ENCODE measurements at places on chromosomes 4 and X.

- no peak for DNase-seq
Measured at GRCh38 chr4:6377626-6378492, 94.6 kb downstream of the PPP2R2C start.

- no peak for DNase-seq
Measured at GRCh38 chr4:177667687-177668086, 225.4 kb upstream of the AGA start.

DNA sequence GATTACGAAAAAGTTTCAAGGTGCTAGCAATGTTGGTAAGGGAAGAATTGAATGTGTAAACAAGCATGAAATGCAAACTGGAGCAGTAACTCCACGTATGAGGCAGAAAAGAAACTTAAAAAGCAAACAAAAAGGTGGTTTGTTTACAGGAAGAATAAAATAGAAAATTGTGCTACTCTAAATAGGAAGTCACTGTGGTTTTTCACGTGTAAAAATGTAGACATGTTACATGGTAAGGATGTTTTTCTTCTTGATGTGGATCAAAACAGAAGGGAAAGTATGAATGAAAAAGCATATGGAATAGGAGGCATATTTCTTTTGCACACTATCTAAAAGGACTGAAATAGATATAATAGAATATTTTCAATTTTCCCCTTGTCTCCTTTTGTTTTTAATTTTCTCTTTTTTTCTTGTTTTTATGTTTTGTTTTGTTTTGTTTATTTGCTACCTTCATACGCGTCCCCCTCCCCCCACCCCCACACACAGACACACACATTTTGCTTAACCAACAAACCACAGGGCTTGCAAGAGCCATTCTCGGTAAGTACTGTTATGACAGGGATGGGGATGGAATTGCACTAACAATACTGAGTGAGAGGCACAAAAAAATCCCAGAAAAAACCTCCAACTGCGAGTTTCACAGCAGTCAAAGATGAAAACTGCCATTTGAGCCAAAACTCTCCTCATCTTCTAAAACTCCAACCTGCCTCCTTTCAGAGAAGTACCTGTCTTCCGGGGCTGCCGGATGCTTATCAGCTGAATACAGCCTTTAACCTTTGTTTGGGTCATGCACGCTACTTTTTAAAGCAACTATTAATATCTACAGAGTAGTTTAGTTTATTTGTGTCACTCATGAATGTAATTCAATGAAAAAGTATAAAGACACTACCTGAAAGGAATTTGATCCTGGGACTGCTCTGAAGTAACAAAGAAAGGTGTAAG is 135.8 kb downstream of the IL15 start:
- no peak for DNase-seq

DNA sequence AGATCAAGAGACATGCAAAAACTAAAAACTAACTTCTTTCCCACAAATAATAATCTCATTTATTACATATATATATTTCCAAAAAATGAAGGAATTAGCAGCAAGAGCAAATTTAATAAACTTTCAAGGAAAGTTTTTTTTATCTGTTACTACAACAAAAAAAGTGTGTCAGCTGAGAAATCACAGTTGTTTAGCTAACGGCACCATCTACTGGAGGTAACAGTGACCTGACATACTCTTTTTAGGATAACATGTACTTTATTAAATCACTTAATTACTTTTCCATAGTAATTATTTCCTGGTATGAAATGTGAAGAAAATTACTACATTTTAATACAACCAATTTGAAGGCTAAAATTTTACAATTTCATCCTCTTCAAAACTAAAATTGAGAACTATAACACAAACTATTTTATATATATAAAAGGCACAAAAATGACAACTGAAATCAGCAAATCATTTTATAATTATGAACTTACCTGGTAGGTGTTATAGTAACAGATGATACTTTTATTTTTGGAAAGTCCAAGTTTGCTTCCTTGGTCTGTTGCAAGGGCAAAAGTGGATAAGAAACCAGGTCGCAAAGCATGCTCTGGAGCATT is 9.1 kb downstream of the LAMTOR3 start:
- DNase-seq, result no peak

GRCh38 chrX:40349251-40349650 is 231.5 kb upstream of the ATP6AP2 start:
- no peak for DNase-seq

DNA sequence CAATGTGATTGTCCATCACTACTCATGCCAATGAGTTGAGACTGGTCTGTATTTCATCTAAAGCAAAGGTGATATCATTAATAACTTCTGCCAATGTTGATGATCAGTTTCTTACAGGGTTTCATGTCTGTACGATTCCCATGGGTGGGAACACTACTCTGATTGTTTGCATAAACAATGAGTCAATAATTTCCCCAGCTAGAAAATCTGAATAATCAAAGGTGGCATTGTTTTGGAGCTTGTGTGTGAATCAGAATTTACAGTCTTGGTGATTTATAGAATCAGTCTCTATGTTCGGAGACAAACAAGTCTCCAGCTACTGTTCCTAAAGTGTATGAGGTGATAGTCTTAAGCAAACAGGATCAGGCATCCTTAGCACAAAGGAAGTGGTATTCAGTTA is 35.5 kb upstream of the PARM1 start:
- no peak for DNase-seq

DNA sequence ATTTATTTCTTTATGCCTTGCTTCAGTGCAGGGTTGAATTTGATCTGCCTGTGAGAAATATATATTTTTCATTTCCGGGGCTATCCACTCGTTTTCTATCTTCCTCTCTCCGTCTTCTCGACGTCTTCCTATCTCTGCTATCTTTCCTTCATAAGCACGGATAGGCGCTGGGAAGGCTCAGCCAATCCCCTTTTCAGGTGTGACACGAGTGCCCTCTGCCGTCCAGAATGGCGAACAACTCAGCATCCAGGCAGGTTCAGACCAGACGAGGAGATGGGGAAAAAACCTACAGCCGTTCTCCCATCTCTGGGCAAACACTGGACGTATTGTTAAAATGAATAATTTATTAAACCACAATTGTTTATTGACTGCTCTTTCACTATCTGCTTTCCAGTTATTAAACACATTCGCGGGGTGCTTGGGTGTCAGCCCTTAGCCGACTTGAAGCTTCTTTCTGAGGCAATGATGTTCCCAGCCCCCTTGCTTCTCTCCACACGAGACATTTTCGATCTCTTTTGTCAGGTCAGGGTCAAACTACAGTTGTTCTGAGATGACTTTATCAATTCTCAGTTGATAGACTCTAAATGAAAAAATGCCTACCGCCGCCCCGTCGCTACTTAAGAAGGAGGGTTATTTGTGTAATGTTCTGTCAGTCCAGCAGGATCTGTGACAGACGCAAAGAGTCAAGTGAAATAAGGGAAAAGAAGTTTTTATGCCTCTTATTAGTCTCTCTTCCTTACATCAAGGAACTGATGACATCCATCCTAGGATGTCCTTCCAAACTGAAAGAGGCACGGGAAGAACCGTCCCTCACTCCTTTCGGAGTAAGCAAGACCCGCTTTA is 96.3 kb upstream of the NOCT start:
- no peak for DNase-seq

GRCh38 chr4:92163348-92163747 is 140.4 kb upstream of the GRID2 start:
- no peak for DNase-seq

DNA sequence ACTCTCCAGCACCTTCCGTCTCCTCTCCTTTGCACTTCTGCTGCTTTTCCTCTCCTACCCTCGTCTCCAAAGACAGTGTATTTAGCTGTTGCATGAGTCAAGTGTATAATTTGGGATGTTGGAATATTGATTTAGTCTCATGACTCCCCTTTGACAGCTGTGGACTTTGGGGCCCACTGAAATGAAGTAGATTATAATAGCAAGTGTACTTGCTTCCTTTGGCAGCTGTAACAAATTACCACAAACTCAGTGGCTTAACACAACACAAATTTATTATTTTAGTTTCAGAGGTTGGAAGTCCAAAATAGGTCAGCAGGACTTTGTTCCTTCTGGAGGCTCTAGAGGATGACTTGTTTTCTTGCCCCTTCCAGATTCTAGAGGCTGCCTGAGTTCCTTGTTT is 29.5 kb upstream of the MSL3 start:
- no peak for DNase-seq

DNA sequence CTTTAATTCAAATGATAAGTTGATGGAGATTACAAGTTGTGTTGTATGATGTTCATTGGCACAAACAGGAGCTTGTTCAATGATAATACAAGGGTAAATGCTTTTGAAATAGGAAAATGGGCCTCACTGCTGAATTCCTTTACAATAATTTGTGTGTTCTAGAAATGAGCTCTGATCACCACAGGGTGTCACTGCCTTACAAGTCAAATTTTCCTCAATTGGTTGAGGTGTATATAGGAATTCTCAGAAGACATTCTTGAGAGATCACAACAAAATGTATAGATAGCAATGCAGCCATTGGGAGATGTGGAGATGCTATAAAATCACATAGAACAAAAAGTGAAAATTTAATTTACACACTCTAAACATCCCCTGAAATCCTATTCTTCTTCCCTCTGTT is 49.6 kb downstream of the KLF8 start:
- DNase-seq, result no peak

DNA sequence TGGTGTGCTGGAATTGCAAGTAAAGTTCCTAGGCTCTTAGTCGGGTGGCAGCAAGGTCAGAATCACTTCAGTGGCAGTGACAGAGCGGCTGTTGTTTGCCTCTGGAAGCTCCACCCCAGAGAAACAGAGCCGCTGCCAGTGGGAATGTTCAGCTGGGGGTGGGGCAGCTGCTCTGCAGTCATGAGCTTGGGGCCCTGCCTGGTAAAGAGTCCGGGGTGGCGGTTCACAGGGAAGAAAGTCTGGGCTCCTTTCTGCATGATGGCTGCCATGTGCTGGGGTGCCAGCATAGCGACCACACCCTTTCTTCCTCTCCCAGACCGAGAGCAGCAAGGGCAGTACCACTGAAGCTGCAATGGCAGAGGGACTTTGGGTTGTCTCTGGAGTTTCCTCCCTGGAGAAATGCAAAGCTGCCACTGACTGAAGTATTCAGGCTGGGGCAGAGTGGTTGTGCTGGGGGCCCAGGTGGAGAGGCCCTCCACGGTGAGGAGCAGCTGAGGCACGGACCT is 108.8 kb upstream of the CENPE start:
- DNase-seq, result no peak

DNA sequence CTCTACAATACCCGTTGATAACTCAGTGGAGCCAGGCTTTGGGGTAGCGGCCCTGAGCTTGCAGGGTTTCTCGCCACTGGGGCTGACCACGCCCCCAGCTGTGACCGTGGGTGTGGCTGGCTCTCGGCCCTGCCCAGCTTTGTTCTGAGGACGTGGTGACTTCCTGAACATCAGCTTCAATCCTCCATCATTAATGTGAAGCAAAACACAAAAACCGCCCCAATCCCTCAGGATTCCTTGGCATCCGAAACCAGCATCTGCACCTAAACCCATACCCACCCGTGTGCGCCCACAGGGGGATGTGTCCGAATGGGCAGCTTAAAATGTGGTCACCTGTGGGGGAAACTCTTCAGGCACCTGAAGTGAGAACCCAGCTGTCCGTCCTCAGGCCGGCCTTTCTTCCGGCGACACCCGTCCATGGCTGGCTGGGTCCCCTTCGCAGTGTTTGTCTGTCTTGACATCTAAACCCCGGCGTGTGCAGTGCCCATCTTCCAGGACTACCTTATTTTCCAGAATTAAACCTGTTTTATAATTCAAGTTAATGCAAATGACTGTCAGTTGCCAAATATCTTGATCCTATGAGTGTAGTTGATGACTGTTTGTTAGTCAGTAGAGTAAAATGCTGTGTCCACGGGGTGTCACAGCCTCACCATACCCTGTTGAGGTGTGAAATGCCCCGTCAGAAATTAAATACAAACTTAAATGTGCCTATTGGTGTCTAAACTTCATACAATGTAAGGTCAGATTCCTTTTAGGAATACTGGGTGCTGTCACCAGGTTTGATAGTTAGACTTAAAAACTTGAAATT is 27.3 kb downstream of the NELFA start:
- no peak for DNase-seq

GRCh38 chr4:176438401-176438800 is 118.6 kb downstream of the SPCS3 start:
- DNase-seq, result no peak

GRCh38 chr4:152747444-152747843 is 32.1 kb downstream of the TIGD4 start:
- DNase-seq, result no peak

DNA sequence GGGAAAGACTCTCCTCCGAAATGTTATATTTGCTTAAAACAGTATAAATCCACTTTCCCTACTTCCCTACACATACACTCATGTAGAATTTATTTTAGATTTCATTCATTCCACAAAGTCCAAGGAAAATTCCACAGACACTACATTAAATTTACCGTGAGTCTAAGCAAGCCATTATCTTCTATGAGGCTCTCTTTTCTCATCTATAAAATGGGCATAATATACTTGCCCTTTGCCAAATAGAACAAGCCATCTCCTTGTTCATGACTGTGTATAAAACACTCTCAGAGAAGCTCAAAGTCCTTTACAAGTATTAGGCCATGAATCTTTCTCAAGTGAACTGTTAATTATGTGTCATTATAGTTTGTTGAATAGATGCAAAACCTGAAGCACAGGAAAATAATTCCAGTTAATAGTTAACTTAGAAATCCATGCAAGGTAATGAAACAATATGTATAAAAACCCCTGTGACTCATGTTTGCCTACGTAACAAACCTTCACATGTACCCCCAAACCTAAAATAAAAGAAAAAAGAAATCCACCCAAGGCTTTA is 10.7 kb downstream of the TEC start:
- no peak for DNase-seq
